ENCODE measurements at places on chromosomes 3 and 15.

- DNase-seq, result no peak
Measured at GRCh38 chr15:69388260-69388705, 25.9 kb upstream of the KIF23 start.

DNA sequence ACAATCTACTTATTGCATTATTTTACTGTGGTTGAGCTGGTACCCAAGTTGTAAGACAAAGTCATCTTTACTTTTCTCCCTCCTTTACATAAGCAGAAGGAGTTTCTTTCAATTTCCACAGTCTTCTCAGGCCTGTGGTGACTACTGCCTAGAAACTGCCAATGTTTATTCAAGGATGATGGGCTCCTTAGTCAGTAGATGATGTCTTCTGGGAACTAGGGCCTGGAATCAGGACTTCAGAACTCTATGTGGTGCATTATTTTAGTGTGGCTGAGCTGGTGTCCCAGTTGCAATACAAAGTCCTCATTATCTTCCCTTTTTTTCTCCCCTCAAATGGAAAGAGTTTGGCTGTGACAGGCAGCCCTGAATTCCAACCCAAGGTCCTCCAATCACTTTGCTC lies 1762.5 kb downstream of the SI start:
- no peak for DNase-seq

DNA sequence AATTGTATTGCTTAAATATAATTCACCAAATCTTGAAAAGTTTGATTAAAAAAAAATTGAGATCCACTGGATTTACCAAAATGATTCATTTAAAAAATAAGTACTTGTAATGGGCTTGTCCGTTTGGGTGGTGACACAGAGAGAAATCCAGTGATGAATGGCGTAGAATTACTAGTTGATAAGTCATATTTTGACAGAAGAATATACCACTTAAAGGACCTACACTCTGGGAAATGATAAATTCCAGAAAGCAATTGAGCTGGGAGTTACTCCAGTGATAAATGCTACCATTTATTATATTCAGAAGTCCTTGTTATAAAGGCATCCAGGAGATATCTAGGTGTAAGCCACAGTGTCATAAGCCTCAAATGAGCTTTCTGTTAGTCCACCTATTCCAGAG lies 141.8 kb upstream of the CFAP20DC start:
- no peak for DNase-seq

DNA sequence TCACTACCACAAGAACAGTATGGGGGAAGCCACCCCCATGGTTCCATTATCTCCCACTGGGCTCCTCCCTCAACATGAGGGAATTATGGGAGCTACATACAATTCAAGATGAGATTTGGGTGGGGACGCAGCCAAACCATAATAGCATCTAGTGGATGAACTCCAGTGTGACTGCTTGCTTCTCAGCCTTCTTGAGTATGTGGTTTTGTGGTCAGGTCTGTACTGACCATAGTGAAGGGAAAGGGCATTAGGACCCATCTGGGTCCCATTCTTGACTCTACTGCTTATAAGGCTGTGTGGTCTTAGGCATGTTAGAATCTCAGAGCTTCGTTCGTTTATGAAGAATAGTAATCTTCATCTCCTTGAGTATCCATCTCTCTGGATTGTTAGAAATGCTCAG lies 81.4 kb downstream of the CGNL1 start:
- DNase-seq, result no peak

GRCh38 chr15:59838900-59839299 lies 149.8 kb upstream of the BNIP2 start:
- no peak for DNase-seq

GRCh38 chr3:31802981-31803740 lies 177.9 kb downstream of the OSBPL10 start:
- no peak for DNase-seq

- no peak for DNase-seq
Measured at GRCh38 chr3:168476360-168476980, 380.7 kb upstream of the GOLIM4 start.

GRCh38 chr15:68200016-68200861 lies 4.9 kb downstream of the CALML4 start:
- peak; percentile 39 for DNase-seq

GRCh38 chr15:88419830-88420229 lies 47.4 kb downstream of the MRPL46 start:
- no peak for DNase-seq
